ENCODE measurements at places on chromosomes 5 and 9. TPM values are rescaled to one million over a fixed set of nuclear protein-coding genes. Genes with fewer than 3 reads are reported as not detected.

Gene TNFSF15
- 3.9 TPM for total RNA-seq

Gene GARNL3
- 0.88 TPM for total RNA-seq

Gene PCDH1
- total RNA-seq, result not detected

Gene TMEM174
- total RNA-seq, result not detected

Gene MOB3B
- 0.39 TPM for total RNA-seq

Gene C9orf153
- total RNA-seq, result 0.54 TPM

Gene PDZD2
- not detected for total RNA-seq

Gene PKD2L2
- not detected for total RNA-seq

Gene TMC1
- total RNA-seq, result 0.27 TPM

Gene ACOT12
- not detected for total RNA-seq

Gene ENTPD2
- not detected for total RNA-seq

Gene GLRA1
- total RNA-seq, result not detected

Gene MARCOL
- total RNA-seq, result not detected

Gene SPAAR
- not detected for total RNA-seq
